M059J (cell line): ENCODE measurements at places on chromosomes 13 and 19. TPM values are rescaled to one million over a fixed set of nuclear protein-coding genes. Genes with fewer than 3 reads are reported as not detected.

DNA sequence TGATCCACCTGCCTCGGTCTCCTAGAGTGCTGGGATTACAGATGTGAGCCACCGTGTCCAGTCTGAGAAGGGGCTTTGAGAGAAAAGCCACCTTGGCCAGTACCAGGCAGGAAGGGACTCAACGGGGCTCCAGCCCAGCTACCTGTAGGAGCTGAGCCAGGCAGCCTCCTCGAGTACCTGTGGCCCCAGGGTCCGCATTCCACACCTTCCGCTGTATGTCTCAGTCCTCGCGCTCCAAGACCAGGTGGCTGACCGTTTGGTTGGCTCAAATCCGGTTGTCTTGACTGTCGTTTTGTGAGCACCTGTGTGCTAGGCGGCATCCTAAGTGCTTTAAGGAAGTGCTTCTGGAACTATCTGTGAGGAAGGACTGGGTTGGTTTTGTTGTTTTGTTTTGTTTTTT is 16.2 kb downstream of the MARK4 start:
- DNase-seq: no peak

SLC25A41 gene
- total RNA-seq: not detected in 2 replicates

ATP7B gene
- total RNA-seq: 0.52 and 0.94 TPM in 2 replicates

C19orf38 gene
- total RNA-seq: 0.12 TPM in 1 of 2 replicates, not detected in the other
